HepG2 (cell line): ENCODE measurements at places on chromosomes 6 and 20. TPM values are rescaled to one million over a fixed set of nuclear protein-coding genes. Genes with fewer than 3 reads are reported as not detected.

DNA sequence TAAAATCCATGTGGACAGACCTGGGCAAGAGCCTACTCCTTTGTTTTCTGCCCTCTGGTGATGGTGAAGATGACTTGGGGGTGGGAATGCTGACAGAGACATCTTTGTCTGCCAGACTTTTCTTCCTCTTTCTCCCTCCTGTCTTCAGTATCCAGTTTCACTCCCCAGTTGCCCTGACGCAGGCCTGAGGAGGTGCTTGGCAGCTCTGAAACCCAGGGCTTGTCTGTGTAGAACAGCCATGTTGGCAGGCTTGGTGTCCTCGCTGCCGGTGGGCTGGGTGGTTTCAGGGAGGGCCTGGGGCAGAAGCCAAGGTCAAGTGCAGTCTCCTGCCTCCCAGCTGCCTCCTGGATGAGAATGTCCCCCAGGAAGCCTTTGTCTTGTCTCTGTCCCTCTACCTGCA, 22.5 kb downstream of the CCDC167 start:
- H3K36me3 ChIP-seq: peaks cover 47% of the 10 kb centered on the region
- H3K27me3 ChIP-seq: no peaks in the 10 kb centered on the region
- DNase-seq: no peak
- no peaks in the 10 kb centered on the region for H3K4me1 ChIP-seq
- no peak overlapping the region for H3K4me3 ChIP-seq

- no peak overlapping the region for H3K27ac ChIP-seq
- H3K4me1 ChIP-seq: peaks cover 31% of the 10 kb centered on the region
- H3K27me3 ChIP-seq: peaks cover 1% of the 10 kb centered on the region; the same call in 1 of the 3 replicates
- DNase-seq: no peak
These were observed 236.2 kb upstream of the TAB2 start for GRCh38 chr6:149081281-149081680.

GRCh38 chr20:56200456-56200855, 48.1 kb upstream of the MC3R start:
- no peaks in the 10 kb centered on the region for H3K27me3 ChIP-seq
- no peaks in the 10 kb centered on the region for H3K36me3 ChIP-seq
- no peak overlapping the region for H3K4me3 ChIP-seq
- H3K4me1 ChIP-seq: no peaks in the 10 kb centered on the region

DNA sequence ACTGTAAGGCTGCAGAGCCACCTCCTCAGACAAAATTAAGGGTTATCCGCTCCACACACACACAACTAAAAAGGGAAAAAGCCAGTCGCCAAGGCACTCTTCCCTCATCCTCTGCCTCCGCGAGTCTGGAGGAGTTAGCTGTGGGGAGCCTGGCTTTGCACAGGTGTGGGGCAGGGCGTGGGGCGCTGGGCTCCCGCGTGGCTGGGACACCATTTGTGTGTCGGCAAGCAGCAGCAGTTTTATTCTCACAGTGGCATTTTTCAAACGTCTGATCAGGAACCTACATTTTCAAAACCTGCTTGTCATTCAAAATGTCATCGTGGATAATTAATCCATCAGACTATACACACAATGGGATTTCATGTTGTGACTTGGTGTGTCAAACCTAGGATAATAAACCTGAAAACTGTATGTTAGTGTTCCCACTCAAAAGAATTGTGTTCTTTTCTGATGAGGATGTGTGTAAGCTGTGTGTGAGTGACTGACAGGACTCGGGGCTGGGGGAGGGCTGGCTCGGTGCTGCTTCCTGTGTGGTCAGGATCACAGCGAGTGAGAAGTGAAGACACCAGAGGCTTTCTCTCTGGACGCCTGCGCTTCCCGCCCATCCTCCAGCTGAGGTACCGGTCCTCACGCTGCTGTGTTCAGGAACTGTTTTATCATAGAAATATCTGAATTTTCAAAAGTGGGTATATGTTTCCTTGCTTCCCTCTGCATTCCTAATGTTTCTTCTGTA, 83.1 kb downstream of the IRF4 start:
- no peak overlapping the region for H3K27ac ChIP-seq
- no peak overlapping the region for H3K4me3 ChIP-seq
- H3K4me1 ChIP-seq: peaks cover 9% of the 10 kb centered on the region
- no peak for DNase-seq
- H3K27me3 ChIP-seq: peaks cover 25% of the 10 kb centered on the region; the same call in 1 of the 3 replicates
- H3K36me3 ChIP-seq: no peaks in the 10 kb centered on the region

Gene RAD21L1
- total RNA-seq: not detected in 2 replicates
